ENCODE measurements at places on chromosomes 11 and 22.
A peak's percentile ranks its signal among the peaks of the same experiment; 100 is the strongest.

- no peak for DNase-seq
These were observed 67.1 kb downstream of the SLC1A2 start for GRCh38 chr11:35352077-35352888.

GRCh38 chr11:19218786-19219460 is 17.1 kb upstream of the CSRP3 start:
- DNase-seq, result peak; percentile 23

DNA sequence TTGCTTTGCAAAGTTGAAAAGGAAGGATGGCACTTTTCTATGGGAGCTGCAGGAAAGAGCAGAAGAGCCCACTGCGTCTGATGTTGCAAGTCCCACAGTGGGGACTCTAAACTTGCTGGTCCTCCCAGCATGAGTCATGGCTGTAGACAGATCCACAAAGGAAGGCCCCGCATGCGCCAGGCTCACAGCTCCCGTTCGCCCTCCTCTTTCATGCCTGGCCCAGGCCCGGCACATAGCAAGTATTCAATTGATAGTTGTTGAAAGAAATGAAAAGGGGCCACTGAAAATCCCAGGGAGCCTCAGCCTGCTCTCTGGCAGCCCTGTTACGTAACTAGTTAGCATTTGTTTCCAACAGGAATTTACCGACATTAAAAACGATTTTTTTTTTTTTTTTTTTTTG is 18.9 kb downstream of the AP1B1 start:
- no peak for DNase-seq

- no peak for DNase-seq
These were observed 12.0 kb upstream of the MALAT1 start for GRCh38 chr11:65486570-65487466.

DNA sequence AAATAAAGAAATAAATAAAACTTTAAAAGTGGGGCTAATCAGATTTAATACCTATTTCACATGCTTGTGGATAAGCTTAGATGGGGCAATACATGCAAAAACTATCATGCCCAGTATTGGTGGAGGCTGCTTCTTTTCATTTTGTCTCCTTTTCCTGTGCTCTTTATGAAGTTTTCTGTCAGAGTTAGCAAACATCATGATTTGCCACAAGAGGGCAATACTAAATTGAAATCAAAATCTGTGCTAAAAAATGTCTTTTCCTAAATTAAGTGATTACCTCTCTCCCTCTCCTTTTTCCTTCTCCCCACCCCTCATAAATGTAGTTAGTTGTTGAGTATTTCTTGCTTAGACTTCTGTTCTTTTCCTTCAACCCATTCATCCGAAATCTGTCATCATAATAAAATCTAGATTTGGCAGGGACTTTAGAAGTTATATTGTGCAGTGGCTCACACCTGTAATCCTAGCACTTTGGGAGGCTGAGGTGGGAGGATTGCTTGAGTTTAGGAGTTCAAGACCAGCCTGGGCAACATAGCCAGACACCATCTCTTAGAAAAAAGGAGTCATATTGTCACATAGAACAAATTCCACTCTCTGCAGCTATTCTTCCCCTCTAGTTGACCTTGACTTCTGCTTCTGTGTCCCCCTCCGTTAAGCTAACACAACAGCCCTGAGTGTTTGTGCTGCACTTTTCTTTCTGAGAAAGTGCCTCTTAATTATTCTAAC is 4.7 kb upstream of the ARHGAP42 start:
- no peak for DNase-seq

- no peak for DNase-seq
These were observed 48.5 kb downstream of the SVIP start for GRCh38 chr11:22780952-22781593.

DNA sequence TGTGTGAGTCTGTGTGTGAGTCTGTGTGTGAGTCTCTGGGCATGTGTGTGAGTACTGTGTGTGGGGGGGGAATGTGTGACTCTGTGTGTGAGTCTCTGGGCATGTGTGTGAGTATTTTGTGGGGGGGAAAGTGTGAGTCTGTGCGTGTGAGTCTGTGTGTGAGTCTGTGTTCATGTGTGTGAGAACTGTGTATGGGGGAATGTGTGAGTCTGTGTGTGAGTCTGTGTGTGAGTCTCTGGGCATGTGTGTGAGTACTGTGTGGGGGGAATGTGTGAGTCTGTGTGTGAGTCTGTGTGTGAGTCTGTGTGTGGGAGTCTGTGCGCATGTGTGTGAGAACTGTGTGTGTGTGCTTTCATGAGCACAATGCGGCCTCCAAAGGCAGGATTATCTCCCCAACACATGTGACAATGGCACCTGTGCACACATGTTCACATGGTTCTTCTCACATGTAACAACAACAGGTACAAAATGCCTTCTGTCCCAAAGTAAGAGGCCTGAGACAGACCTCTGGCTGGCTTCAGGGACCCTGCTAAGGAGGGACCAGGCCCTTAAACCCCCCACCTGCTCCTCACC is 1.6 kb downstream of the CD5 start:
- no peak for DNase-seq

DNA sequence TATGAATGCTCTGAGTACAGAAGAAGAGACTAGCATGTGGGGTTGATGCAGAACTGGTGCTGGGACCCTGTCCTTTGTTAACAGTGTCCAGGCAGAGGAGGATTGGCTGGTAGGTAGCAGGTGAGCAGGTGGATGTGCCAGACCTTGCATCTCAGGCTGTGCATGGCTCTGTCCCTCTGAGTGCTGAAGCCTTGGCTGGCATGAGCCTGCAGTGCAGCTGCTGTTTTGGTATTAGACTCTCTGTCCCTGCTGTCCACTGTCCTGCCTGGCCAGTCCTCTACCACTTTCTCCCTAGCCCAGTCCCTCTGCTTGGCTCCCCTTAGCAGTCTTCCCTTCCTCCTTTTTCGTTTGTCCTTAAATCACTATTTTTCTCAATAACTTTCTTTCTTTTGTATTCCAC is 213.6 kb upstream of the ZBED5 start:
- no peak for DNase-seq

GRCh38 chr11:86869966-86870570 is 69.7 kb downstream of the PRSS23 start:
- no peak for DNase-seq

DNA sequence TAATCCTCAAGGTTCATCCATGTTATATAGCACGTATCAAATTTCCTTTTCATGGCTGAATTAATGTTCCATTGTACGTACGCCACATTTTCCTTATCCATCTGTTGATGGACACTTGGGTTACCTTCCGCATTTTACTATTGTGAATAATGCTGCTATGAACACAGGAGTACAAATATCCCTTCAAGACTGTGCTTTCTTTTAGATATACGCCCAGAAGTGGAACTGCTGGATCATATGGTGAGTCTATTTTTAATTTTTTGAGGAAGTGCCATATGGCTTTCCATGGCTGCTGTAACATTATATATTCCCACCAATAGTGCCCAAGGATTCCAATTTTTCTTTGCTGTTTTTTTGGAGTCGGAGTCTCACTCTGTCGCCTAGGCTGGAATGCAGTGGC is 6.0 kb downstream of the MRPL40 start:
- DNase-seq, result no peak

DNA sequence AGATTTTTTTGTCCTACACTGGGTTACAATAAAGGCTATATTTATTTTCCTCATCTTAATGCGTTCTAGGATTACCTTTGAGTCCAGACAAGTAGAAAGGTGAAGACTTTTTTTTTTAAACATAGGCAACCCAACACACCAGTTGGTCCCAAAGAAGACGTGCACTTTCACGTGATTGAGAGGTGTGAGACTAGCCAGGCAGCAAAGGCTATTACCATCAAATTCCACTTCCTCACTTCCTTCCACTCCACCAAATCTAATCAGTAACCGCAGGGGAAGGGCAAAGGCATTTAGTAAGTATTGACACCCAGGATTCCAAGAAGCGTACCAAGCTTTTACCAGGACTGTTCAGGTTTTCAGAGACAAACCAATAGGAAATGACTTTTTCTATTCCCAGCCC is 109.3 kb downstream of the APIP start:
- DNase-seq, result no peak

- DNase-seq, result no peak
These were observed 5.6 kb upstream of the PYGM start for GRCh38 chr11:64765291-64765850.

DNA sequence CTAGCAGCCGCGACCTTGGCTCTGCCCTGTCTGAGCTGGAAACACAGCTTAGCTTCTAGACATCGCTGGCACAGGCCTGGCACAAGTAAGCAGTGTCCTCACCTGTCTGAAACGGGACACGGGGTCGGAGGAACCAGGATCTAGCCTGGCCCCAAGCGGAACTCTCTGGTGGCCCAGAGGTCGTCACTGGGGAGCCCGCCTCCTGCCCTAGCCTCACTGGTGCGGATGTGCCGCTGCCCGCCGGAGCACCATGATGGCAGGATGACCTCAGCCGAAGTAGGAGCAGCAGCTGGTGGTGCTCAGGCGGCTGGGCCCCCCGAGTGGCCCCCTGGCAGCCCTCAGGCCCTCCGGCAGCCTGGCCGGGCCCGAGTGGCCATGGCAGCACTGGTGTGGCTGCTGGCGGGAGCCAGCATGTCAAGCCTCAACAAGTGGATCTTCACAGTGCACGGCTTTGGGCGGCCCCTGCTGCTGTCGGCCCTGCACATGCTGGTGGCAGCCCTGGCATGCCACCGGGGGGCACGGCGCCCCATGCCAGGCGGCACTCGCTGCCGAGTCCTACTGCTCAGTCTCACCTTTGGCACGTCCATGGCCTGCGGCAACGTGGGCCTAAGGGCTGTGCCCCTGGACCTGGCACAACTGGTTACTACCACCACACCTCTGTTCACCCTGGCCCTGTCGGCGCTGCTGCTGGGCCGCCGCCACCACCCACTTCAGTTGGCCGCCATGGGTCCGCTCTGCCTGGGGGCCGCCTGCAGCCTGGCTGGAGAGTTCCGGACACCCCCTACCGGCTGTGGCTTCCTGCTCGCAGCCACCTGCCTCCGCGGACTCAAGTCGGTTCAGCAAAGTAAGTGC is 871 bp downstream of the SLC35E4 start:
- no peak for DNase-seq

GRCh38 chr11:134453441-134453840 is 41.4 kb upstream of the B3GAT1 start:
- no peak for DNase-seq

GRCh38 chr11:116986521-116987105 is 111.6 kb downstream of the SIK3 start:
- DNase-seq, result no peak

DNA sequence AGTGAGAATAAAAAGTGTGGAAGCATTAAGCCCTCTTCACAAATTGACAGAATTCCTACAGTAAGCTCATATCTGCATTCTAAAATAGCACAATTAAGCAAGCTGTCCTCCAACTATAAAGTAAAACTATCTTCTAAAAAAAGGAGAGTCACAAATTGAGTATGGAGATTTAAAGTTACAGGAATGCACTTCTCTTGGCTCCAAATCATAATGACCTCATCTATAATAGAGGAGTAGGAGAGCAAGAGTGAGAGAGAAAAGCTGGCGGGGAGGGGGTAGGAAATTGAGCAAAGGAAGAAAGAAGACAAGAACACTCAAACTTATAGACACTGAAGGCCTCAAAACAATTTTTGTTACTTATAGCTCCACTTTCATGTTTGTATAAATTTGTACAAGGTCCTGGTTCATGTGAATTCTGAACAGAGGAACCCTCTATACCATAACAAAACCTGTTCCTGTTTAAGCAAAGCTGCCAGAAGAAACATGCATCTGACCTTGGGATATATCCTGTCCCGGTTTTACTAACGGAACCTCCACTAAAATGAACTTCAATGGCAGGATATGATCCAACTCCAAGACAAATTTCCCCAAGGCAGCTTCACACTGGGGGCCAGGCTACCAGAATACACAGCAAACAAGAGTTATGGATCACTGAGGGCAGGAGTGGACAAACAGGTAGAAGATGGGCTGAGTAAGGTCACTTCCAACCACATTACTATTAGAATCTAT is 37.2 kb downstream of the SLC35F2 start:
- no peak for DNase-seq

DNA sequence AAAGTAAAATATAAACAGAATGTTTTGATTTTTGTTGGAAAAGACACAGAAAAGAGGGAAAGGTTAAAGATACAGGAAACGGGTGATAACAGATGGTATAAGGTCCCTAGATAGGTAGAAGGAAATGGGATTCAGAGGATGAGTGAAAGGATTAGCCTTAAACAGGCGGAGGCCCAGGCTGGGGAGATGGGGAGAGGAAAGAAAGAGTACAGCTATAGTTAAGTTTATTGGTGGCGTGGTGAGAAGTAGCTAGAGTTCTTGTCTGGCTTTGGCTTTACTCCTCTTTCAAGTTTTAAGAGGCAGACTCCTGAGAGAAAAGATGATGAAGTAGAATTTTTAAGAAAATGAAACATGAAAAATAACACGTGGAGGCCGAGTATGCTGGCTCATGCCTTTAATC is 13.7 kb downstream of the ZBTB44 start:
- DNase-seq, result no peak

DNA sequence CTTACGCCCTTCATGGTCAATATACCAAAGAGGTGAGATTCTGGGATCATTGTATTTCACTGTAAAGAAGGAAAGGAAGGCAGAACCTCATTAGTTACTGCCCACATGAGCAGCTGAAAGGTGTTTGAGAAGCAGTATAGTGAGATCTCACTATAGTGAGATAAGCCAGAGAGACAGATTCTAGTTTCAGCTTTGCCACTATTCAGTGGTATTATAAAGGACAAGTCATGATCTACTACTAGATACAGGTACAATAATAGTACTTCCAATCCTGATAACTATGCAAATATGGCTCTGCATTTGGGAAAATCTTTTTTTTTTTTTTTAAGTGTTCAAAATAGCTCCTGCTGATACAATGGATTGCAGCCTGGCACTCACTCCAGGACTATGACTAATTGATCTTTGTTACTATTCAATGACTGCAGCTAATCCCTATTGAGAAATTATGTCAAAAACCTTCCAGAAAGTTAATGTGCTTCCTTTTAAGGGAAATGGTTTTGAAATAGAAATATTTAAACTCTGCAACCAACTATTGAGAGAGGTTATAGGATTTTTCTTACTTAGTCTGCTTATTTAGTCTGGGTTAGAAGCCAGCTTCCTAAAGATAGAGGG is 8.3 kb upstream of the DLAT start:
- DNase-seq, result no peak

DNA sequence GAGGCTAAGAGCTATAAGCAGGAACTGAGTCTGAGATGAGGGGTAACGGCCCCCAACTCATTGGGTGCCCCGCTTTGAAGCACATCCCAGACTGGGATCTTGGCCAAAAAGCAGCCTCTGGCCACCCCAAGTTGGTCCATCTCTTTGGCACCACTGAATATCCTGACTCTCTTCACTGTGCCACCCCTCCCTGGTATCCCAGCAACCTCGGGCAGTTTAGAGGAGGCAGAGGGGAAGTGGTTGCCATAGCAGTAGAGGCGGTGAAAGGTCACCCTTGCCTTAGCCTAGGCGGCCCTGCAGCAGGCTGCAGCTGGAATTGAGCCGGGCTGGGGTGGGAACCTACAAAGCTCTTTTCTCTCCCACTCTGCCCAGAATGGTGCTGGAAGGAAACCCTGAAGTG is 1.1 kb downstream of the PELI3 start:
- peak; percentile 47 for DNase-seq
